ENCODE measurements at places on chromosomes 6 and 20. TPM values are rescaled to one million over a fixed set of nuclear protein-coding genes. Genes with fewer than 3 reads are reported as not detected.

- no peak for DNase-seq
- no peaks in the 10 kb centered on the region for H3K36me3 ChIP-seq
- no peaks in the 10 kb centered on the region for H3K27me3 ChIP-seq
Observed at GRCh38 chr6:52391599-52391998, 28.5 kb upstream of the EFHC1 start.

GRCh38 chr6:99178168-99178567, 171.3 kb downstream of the FAXC start:
- no peaks in the 10 kb centered on the region for H3K27me3 ChIP-seq
- H3K36me3 ChIP-seq, result no peaks in the 10 kb centered on the region
- H3K27ac ChIP-seq, result no peak overlapping the region
- H3K4me1 ChIP-seq, result no peaks in the 10 kb centered on the region

DNA sequence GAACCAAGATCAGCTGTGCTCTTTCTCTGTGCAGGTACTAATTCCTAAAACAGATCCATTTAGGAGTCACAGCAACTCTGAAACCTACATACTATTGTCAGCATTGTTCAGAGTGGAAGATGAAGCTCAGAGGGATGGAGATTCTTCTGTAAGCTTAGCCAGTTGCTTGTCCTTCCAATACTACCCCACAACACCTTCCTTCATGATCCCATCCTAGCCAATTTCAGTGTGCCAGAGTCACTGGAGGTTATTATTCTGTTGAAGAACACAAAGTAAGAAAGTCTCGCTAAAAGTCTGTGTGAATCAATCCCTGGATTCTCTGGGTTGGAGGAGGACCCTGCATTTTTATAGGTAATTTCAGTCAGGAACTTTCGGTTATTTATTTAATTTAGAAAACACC, 2.3 kb downstream of the POPDC3 start:
- no peak for DNase-seq
- no peaks in the 10 kb centered on the region for H3K4me1 ChIP-seq
- H3K36me3 ChIP-seq, result no peaks in the 10 kb centered on the region
- no peak overlapping the region for H3K4me3 ChIP-seq

GRCh38 chr20:48150568-48150967, 365.3 kb upstream of the SULF2 start:
- no peaks in the 10 kb centered on the region for H3K4me1 ChIP-seq
- H3K27ac ChIP-seq, result no peak overlapping the region
- DNase-seq, result no peak

DNA sequence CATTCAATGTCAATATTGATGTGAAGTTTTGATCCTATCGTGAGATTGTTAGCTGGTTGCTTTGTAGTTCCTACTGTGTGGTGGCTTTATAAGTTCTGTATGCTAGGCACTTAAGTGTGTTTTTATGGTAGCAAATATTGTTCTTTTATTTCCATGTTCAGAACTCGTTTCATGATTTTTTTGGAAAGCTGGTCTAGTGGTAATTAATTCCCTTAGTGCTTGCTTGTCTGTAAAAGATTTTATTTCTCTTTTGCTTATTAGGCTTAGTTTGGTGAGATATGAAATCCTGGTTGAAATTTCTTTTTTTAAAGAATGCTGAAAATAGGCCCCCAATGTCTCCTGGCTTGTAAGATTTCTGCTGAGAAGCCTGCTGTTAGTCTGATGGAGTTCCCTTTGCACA, 27.8 kb upstream of the PLCB1 start:
- H3K36me3 ChIP-seq, result no peaks in the 10 kb centered on the region
- H3K4me1 ChIP-seq, result no peaks in the 10 kb centered on the region
- no peak overlapping the region for H3K4me3 ChIP-seq
- H3K27me3 ChIP-seq, result no peaks in the 10 kb centered on the region

DNA sequence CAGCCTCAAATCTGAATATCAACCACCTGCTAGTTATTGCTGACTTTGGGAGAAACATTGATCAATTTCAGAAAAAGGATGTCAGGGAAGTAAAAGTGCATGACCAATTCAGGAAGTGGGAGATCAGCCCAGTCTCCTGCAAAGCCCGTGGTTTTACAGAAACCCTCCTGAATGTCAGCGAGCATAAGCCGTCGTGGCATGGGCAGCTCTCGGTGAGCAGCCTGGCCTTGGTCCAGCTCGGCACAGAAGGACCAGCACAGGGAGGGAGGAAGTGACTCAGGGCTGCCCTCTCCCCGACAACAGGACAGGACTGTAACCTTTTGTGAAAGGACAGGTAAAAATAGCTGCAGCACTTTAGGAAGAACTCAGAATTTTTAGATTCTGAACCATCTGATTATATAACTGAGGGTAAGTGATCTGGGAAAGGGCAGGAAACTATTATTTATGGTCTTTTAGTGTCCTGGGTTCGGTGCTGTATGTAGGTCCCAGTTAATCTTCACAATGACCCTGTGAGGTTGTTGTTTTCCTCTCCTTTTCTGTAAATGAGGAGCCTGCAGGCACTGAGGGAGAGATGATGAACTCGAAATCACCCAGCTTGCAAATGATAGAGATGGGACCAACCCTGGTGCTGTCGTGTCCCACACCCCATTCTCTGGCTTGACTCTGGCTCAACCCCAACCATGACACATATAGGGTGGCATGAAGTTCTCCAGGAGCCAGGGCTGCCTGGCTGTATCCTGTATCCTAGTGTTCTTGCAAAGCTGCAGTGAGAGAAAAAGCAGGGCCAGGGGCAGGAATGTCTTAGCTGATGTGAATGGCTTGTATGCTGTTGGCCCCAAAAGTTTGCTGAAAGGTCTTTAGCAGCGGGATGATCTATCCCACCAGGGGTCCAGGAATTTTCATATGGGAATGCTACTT, 37.6 kb downstream of the NRN1 start:
- no peaks in the 10 kb centered on the region for H3K4me1 ChIP-seq
- DNase-seq, result no peak
- H3K27me3 ChIP-seq, result no peaks in the 10 kb centered on the region
- no peak overlapping the region for H3K4me3 ChIP-seq
- H3K27ac ChIP-seq, result no peak overlapping the region

- H3K4me3 ChIP-seq, result no peak overlapping the region
- peaks cover 19% of the 10 kb centered on the region for H3K4me1 ChIP-seq
- H3K27ac ChIP-seq, result no peak overlapping the region
Observed at GRCh38 chr6:14883921-14884320, 361.9 kb upstream of the JARID2 start.

DNA sequence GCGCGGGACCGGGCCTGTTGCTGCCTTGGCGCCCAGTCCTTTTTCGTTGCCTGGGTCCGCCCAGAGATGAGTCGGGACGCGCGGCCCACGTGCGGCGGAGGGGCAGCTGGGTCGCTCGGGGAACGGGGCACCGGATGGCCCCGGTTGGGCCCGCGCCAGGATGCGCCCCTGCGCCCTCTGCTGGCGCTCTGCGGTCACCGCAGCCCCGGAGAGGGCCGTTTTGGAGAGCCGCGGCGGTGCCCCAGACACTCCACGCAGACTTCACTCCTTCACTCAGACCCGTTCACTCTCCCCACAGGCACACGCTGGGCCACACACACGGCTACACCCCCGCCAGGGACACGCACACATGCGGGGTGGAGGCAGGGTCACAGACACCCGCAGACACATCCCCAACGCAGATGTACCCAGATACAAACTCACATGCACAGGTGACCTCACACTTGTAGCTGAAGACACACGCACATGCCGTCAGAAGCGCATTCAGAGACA, 38.8 kb downstream of the SRC start:
- H3K27ac ChIP-seq, result no peak overlapping the region
- H3K36me3 ChIP-seq, result peaks cover 23% of the 10 kb centered on the region

Gene EYA2
- 2.2 TPM for total RNA-seq

DNA sequence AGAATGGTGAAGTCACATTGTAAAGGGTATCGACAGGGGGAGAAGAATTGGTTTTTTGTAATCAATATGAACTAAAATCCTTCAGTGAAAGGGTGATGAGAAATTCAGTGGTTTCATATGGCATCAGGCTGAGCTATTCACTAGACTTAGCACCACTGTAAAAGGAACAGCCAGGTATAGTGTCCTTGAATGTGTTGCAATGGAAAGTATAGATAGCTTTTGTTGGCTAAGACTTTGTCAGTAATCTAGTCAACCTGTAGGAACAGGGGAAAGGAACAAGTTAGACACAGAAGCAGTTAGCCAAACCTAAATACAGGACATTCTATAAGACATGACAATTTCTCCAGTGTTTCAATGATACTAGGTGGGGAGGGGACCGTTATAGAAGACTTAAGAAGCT, 172.6 kb upstream of the MOCS1 start:
- no peak overlapping the region for H3K27ac ChIP-seq
- H3K36me3 ChIP-seq, result no peaks in the 10 kb centered on the region
- H3K4me3 ChIP-seq, result no peak overlapping the region

DNA sequence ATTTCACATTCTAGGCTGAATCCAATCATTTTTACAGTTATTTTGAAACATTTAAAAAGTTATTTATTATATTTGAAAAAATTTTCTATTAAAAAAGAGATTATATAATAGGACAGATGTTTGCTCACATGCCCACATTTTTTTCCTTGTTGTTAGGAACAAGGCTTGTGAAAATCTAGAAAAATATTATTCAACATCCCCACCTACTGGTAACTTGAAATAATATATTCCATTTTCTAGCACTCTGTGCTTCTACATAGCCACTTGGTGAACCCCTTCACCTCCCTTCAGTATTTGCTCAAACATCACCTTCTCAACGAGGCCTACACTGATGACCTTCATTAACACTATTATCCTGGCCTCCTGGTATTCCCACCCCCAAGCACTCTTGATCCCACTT, 18.3 kb upstream of the GPRC6A start:
- no peak for DNase-seq
- no peak overlapping the region for H3K27ac ChIP-seq
- peaks cover 17% of the 10 kb centered on the region for H3K4me1 ChIP-seq
- H3K27me3 ChIP-seq, result no peaks in the 10 kb centered on the region

Gene CDSN
- not detected for total RNA-seq

- DNase-seq, result no peak
- H3K27ac ChIP-seq, result no peak overlapping the region
- peaks cover 32% of the 10 kb centered on the region for H3K4me1 ChIP-seq
- peaks cover 3% of the 10 kb centered on the region for H3K36me3 ChIP-seq
- H3K4me3 ChIP-seq, result no peak overlapping the region
Observed at GRCh38 chr20:48718786-48719578, 108.8 kb downstream of the PREX1 start.

Gene MDFI
- total RNA-seq, result 36.4 TPM

Gene JAG1
- total RNA-seq, result 70.3 TPM

GRCh38 chr6:125054331-125054730, 92.1 kb downstream of the RNF217 start:
- H3K27ac ChIP-seq, result no peak overlapping the region
- no peaks in the 10 kb centered on the region for H3K36me3 ChIP-seq
- no peak for DNase-seq
- H3K4me1 ChIP-seq, result no peaks in the 10 kb centered on the region
- H3K27me3 ChIP-seq, result no peaks in the 10 kb centered on the region

Gene KIF25
- 0.46 TPM for total RNA-seq

GRCh38 chr6:100228834-100229441, 234.9 kb upstream of the MCHR2 start:
- no peak overlapping the region for H3K27ac ChIP-seq
- H3K36me3 ChIP-seq, result no peaks in the 10 kb centered on the region
- H3K4me1 ChIP-seq, result peaks cover 2% of the 10 kb centered on the region
- H3K27me3 ChIP-seq, result no peaks in the 10 kb centered on the region

DNA sequence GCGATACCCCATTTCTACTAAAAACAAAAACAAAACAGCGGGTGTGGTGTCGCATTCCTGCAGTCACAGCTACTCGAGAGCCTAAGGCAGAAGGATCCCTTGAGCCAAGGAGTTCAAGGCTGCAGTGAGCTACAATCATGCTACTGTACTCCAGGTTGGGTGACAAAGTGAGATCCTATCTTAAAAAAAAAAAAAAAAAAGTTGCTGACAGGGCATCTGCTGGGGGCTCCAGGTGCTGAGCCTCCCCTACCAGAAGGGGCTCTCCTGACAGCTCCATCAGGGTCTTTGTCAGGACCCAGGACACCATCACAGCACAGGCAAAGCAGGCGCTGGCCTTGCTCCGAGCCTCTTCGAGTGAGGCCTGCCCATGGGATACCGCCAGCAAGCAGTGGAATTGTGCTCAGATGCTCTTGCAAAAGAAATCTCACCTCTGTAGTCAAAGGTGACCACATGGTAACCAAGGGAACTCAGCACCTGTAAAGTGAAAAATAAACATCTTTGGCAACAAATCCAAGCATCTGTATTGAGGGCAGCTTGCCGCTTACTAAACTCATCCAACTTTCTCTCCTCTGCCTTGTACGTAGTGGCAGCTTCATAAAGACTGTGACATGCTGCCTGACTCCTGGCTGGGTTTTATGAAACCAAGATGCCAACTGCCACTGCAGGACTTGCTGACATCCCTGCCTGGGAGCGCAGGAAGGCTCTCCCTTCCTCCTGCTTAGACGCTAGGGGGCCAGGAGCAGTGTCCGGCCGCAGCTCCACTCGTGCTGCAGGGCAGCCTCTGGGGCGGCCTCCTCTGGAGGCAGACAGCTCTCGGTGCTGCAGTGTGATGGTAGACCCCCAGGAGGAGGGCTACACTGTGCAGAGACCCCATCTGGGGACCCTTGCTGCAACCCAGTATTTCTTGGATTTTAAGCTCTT, 66.9 kb downstream of the PYGB start:
- peaks cover 5% of the 10 kb centered on the region for H3K36me3 ChIP-seq
- DNase-seq, result no peak
- H3K27me3 ChIP-seq, result no peaks in the 10 kb centered on the region
- no peak overlapping the region for H3K27ac ChIP-seq

DNA sequence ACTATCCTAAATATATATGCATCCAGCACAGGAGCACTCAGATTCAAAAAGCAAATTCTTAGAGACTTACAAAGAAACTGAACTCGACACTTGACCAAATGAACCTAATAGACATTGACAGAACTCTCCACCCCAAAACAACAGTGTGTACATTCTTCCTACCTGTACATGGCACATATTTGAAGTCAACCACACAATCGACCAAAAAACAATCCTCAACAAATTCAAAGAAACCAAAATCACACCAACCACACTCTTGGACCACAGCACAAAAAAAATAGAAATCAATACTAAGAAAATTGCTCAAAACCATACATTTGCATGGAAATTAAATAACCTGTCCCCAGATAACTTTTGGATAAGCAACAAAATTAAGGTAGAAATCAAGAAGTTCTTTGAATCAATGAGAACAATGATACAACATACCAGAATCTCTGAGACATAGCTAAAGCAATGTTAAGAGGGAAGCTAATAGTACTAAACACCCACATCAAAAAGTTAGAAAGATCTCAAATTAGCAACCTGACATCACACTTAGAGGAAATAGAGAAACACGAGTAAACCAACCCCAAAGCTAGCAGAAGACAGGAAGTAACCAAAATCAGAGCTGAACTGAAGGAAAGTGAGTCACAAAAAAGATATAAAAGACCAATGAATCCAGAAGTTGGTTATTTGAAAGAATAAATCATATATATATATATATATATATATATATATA, 12.5 kb upstream of the TREM1 start:
- H3K27me3 ChIP-seq, result no peaks in the 10 kb centered on the region
- no peak overlapping the region for H3K4me3 ChIP-seq
- no peak overlapping the region for H3K27ac ChIP-seq
- no peaks in the 10 kb centered on the region for H3K36me3 ChIP-seq

DNA sequence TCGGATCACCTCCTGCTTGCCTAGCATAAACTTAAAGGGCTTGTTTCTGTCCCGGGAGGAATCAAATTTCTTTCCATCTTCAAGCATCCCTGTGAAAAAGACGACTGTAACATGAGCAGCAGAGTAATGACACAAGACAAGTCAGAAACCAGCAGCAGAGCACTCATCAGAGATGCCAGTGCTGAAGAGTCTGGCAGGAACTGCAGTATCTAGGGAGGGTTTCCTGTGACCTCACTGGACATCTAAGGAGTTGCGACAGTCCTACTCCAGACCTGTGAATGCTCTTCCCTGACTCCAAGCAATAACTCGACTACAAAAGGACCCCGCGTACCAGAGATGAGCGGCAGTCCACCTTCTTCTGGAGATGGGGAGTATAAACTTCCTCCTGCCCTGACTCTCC, 17.3 kb downstream of the FKBP1A start:
- H3K4me1 ChIP-seq, result no peaks in the 10 kb centered on the region
- DNase-seq, result no peak
- H3K27ac ChIP-seq, result no peak overlapping the region
- no peak overlapping the region for H3K4me3 ChIP-seq
- H3K27me3 ChIP-seq, result no peaks in the 10 kb centered on the region
